ENCODE measurements at places on chromosomes 13 and 19.

GRCh38 chr13:42040730-42041010 lies 7.8 kb upstream of the DGKH start:
- no peak for DNase-seq

DNA sequence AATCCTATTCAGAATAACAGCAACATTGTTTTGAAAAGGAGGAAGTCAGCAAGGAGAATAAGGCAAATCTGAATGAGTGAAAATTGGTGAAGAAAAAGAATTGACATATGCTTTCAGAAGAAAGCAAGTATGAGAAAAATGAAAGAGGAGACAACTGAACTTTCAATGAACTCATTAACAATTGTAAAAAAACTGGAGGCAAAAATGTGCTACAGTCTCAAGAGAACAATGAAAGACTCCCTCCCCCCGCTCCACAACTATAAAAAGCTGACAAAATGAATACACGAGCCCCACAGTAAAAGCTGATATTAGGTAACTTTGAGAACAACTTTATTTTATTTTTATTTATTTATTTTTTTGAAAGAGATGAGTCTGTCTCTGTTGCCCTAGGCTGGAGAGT lies 373.1 kb downstream of the DIAPH3 start:
- DNase-seq: no peak

DNA sequence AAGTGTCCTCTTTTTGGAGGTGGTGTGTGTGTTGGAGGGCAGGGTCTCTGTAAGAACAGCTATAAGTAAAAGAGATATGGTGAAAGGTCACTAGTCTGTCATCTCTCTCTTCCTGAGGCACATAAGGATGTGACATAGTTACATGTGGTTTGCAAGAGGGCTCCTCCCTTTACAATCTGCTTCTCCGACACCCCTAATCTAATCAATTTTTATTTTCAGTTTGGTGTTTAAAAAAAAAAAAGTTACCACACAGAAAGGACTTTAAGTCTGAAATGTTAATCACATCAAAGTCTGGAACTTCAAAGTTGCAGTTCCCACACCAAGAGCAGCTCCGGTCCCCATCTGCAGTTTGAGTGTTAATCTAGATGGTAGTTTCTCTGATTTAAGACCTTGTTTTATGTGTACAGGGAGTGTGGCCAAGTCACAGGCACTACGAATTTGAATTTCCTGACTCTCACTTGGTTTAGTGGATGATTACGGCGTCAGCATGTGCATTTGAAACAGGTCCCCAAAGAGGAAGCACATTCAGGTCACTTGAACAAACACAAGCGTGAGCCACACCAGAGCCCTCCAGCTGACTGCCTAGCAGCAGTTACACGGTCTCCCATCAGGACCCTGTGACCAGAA lies 53.1 kb downstream of the FOXO1 start:
- DNase-seq: no peak

GRCh38 chr13:113612607-113613006 lies 28.1 kb downstream of the TFDP1 start:
- DNase-seq: no peak

GRCh38 chr13:53137779-53138178 lies 109.2 kb downstream of the OLFM4 start:
- DNase-seq: no peak

DNA sequence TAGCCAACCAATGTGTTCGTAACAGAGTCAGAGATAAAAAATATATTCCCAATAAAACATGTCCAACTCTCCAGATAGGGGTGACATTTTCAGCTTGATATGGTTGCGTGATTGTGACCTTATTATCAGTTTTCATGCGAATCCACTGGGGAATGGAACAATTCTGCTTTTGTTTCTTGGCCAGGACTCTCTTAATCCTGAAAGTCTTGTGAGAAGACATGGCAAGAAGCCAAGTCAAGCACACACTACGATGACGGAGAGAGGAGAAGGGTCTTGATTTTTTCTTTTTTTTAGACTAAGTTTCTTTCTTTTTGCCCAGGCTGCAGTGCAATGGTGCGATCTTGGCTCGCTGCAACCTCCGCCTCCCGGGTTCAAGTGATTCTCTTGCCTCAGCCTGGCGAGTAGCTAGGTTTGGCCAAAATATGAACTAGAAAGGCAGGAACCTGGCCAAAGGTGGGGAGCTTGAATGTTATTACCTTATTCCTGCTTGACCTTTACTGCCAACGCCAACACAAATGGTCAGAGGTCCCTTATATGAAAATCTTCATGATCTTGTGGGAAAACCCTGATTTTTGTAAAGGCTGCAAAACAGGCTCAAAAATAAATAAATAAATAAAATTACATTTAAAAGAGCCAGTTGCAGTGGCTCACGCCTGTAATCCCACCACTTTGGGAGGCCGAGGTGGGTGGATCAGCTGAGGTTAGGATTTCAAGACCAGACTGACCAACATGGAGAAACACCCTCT lies 14.5 kb downstream of the ZNF816 start:
- DNase-seq: no peak

GRCh38 chr13:28110414-28110813 lies 10.0 kb upstream of the FLT3 start:
- no peak for DNase-seq

GRCh38 chr19:18289471-18290301 lies 8.3 kb upstream of the JUND start:
- peak; percentile 31 for DNase-seq

GRCh38 chr19:9786342-9786741 lies 17.8 kb upstream of the ZNF846 start:
- no peak for DNase-seq

GRCh38 chr13:28324181-28324789 lies 170.6 kb downstream of the FLT1 start:
- no peak for DNase-seq

DNA sequence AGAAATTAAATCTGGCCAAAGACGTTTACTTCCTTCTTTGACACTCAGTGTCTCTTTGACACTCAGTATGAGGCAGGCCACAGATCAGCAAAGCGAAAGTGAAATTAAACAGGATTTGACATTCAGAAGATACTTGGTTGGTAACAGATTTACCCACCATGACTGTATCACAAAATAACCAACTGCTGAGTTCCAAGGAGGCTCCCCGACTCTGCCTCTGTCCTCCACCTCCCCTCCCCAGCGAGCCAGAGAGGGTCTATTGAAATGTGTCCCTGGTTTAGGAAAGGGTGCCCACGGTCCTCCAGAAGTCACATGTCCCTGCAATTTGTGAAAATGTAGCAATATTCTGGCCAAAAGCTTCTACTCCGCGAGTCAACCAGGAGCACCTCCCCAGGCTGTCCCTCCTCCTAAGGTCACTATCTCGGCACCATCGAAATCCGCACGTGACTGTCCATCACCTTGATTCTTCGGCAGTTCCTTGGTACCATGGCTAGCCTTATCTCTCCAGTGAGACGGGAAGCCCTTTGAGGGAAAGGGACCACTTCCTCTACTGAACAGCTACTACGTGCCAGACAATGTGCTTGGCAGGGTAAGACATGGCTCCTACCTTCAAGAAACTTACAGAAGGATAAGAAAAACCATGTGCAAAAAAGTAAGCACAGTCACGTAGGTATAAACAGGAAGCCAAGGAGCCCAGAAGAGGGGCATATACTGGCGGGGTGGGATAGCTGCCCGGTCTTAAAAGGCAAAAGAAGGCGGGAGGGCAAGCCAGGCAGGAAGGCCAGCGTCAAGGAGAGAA lies 1.5 kb downstream of the N4BP2L1 start:
- DNase-seq: no peak

DNA sequence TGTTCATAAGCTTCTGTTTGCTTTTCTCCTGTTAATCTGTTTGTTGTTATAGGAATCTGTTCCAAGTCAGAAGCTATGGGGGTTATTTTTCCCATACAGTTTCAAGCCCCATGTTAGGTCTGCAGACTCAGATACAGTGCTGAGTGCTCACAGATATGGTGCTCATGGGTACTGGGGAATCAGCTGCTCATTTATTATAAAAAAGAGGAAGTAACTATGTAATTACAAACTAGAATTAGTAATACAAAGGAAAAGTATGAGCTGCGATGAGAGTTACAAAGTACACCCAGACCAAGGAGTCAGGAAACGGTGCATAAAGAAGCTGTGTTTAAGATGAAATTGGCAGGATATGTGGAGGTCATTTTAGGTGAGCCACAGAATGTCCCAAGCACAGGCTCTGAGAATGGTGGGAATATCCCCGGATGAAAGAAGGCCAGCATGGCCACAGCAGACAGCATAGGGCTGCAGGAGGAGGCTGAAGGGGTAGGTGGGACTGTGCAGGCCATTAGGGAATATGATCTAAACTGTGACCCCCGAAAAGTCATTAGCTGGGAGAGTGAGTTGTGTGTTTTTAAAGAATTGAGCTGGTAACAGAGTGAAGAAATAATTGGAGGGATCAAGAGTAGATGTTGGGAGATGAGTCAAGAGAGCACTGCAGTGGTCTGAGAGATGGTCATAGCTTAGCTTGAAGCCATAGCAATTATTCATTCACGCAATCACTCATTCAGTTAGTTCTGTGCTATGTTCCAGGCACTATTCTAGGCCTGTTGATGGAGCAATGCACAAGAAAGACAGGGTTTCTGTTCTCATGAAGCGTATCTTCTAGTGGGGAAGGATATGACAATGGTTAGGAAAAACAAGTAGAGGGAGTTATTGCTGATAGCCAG lies 177.4 kb upstream of the UBL3 start:
- no peak for DNase-seq

- no peak for DNase-seq
Measured at GRCh38 chr19:40815223-40815622, 16.2 kb downstream of the EGLN2 start.

- DNase-seq: no peak
Measured at GRCh38 chr13:60679928-60680694, 283.1 kb downstream of the TDRD3 start.

Measured in ovary (tissue), 10 donors.